ENCODE measurements at places on chromosomes 6 and 20. TPM values are rescaled to one million over a fixed set of nuclear protein-coding genes. Genes with fewer than 3 reads are reported as not detected.

DNA sequence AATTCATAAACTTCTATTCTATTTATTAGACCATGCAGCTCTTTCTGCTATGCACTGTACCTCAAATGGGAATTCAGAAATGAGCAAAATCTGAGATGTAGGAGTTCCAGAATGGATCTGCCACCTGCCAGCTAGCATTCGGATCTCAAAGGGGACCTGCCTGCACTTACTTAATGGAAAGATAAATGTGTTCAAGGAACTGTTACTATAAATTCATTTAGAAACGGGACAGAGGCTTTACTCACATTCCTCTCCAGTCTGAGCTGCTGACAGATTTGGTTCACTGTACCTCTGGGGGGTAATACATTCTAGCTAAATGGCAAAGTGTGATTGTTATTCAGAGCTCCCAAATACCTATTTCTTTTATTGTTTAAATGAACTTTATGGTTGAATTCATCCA lies 384.1 kb downstream of the GRIK2 start:
- DNase-seq: no peak

GRCh38 chr6:14885498-14885897 lies 360.4 kb upstream of the JARID2 start:
- no peak for DNase-seq

DNA sequence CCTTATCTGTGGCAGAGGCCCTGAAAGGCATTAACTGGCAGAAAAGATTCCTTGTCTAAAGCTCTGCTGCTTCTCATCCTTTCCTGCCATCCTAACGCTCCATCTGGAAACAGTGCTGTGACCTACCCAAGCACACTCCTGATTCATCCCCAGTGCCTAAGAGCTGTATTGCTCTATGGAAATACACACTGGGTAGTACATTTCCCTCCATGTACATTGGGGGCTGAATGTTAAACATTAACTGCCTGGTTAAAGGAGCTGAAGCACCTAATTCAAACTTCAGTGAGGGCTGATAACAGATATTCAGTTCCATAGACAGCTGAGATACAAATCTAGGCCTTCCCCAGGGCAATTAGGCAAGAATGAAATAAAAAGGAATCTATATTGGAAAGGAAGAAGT lies 36.7 kb upstream of the GMPR start:
- no peak for DNase-seq

Gene RHAG
- total RNA-seq: not detected

- no peak for DNase-seq
These were observed 220.7 kb upstream of the DEFB112 start for GRCh38 chr6:50270415-50270814.

Gene MAN1A1
- 12.9 TPM for total RNA-seq

Gene FAM120B
- total RNA-seq: 28.2 TPM

DNA sequence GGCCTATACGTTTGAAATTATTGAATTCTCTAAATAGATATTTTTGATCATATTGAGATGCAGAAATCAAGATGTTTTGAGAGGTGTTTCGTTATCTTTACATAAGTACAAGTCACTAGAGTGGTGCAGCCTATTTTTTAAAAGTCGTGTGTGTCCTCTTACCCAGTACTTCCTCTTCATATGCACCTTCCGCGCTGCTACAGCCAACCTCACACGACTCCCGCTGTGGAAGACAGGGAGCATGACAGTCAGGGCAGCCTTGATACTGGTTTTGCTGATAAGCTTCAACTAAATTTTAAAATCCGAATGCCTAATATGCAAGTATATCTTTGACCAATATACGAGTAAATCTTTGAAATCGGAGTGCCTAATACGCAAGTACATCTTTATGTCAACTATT lies 16.3 kb downstream of the ROS1 start:
- no peak for DNase-seq

DNA sequence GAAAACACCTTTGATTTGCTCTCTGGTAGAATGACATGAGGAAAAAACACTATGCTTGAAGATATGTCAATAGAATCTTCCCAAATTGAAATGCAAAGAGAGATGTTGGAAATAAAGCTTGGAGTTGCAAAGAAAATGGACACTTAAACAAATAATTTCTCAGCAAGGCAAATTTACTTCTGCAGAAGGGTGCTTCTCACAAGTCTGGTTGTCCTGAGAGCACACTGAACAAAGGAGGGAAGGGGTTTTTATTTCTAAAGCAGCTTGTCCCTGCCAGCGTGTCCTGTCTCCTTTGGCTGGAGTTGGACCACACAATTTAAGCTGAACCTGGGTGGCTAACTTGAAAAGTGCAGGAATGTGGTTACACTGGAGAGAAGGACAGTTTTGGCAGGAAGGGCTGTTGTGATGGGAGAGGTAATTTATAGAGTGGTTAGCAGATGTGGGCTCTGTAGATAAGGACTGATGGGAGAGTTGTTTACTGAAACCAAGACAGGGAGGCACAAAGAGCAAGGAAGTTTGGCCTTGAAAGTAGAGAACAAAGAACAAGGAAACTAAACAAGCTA lies 454.6 kb upstream of the EYS start:
- no peak for DNase-seq

Gene SNRPB
- total RNA-seq: 323 TPM

DNA sequence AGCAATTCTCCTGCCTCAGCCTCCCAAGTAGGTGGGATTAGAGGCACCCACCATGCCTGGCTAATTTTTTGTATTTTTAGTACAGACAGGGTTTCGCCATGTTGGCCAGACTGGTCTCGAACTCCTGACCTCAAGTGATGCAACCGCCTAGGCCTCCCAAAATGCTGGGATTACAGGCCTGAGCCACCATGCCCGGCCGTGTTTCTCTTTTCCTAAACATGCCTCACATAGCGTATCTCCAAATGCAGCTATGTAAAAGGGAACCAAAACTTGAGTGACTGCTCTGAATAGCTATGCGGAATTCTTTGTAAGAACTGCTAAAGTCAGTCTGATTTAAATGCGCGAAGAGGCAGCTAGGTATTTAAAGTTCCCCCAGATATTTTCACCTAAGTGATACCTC lies 20.5 kb downstream of the BPIFA2 start:
- DNase-seq: no peak

GRCh38 chr6:897528-898207 lies 204.7 kb upstream of the EXOC2 start:
- no peak for DNase-seq

DNA sequence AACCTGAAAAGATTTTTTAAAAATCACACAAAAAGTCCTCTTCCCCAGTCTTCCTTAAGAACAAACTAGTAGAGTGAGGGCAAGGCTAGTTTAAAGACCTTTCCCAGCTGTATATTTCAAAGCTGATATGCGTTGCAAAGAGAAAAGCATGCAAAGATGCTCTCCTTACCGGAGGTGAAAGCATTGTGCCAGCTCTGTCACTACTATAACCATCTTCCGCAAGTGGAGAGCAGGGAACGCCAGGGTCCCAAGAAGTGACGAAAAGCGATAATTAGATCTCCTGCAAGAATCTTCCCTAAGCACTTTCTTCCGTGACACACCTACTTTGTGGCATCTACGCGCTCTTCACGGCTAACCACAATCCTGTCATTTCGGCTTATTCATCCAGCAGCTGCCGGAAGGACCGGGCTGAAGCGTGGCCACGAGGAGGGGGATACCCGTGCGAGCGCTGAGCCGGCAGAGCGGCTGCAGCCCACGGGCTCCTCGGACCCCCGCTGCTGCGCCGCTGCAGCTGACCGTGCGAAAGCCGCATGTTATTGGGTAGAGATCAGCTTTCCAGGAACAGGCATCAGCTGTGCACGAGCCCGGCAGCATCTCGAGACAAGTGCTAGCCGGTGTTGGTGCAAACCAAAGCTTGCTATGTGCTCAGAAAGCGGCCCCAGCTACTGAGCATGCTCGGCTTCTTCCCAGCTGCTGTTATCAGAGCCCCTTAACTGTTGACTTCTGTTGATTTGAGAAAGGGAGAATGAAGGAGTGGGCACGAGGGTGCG lies 57.2 kb upstream of the ARHGAP18 start:
- peak; percentile 57 for DNase-seq

DNA sequence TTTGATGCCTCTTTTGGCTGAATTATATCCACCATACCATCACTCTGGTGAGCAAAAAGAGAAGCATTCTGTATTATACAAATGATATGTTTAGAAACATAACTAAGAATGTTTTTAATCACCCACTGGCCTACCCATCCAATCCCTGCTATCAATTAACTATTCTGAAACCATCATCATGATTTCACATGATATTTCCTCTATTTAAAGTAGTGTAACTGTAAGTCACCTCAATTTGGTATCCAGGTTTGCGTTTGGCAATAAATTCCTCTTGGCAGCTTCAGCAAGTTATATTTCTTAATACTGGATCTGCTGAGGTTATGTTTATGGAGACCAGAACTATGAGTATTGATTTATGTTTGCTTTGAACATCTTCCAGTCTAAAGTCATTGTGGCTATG lies 332.1 kb downstream of the UTRN start:
- DNase-seq: no peak

Gene OPRM1
- total RNA-seq: not detected

Gene CFAP61
- total RNA-seq: not detected

Gene ARMH2
- total RNA-seq: not detected

- DNase-seq: no peak
These were observed 239.5 kb downstream of the SLC24A3 start for GRCh38 chr20:19451923-19452295.

GRCh38 chr6:55255113-55255512 lies 72.2 kb upstream of the GFRAL start:
- DNase-seq: no peak

DNA sequence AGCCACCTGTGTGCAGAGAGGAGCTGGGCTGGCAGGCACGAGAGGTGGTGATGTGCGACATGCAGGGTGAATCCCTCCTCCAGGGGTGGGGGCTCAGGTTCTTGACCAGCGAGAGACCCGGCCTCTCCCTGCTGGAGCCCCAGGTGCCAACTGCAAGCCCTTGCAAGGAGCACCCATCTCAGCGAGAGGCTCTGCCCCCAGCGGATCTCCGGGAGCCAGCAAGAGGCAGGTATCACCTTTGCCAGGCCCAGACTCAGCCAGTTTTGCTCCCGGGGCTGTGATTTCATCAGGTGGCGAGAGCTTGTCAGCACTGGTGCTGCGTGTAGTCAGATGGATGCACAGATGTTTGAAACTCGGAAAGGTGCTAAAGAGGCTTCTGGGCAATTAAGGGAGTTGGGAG lies 87.7 kb downstream of the TFAP2C start:
- DNase-seq: no peak

Gene ZNF334
- 1.6 TPM for total RNA-seq

DNA sequence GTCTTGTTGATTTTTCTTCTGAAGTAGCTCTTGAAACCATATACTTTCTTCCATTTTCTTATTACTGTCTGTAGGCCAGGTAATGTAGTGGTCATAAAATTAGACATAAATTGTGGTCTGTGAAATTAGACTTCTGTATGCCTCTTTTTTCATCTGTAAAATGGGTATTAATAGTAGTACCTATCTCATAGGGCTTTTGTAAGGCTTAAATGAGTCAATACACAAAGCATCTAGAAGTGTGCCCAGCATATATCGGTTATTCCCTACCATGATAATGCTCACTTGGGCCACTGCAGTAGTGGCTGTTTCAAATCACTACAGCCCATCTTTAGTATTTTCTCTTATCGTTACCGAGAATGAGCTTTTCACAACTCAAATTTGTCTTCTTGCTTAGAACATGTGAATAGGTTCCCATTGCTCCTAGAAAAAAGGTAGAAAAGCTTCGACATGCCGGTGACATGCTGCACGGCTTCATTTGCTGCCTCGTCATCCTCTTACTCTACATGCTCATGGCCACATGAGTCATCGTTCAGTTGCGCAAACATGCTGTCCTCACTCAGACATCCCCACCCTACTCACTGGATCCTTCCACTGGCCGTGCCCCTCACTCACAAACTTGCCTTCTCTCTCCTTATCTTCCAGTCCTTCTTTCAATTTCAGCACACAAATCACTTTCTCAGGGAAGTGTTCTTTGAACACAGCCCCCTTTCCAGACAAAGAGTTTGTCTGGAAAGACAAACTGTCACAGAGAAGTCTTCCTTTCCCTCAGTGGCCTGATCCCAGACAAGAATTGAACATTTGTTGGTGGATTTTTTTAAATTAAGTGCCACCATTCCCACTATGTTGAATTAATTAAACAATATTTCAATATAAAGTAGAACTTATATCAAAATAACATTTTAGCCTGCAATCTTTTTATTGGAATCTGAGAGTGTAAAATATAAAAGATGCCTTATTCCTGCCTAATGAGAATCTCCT lies 32.2 kb upstream of the ERVFRD-1 start:
- DNase-seq: no peak

- peak; percentile 69 for DNase-seq
These were observed 42.9 kb upstream of the MAP7 start for GRCh38 chr6:136592930-136593673.

DNA sequence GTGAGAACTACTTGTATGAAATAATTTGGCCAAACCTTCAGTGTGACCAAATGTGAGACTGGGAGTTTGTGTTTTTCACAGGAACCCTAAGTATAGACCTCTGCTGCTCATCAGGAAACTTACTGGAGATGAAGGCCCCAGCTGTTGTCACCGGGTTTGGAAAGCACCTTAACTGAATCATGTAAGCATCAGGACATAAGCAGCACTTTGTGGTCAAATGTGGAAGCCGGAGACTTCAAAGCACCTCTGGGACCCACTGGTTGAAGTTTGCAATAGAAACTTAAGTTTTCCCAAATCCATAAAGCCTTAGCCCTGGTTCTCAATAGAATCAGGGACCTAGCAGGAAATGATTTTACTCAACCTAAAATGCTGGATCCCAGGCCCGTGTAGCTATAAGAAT lies 14.3 kb downstream of the TTPAL start:
- no peak for DNase-seq

GRCh38 chr6:41426438-41426851 lies 91.0 kb downstream of the NCR2 start:
- no peak for DNase-seq

DNA sequence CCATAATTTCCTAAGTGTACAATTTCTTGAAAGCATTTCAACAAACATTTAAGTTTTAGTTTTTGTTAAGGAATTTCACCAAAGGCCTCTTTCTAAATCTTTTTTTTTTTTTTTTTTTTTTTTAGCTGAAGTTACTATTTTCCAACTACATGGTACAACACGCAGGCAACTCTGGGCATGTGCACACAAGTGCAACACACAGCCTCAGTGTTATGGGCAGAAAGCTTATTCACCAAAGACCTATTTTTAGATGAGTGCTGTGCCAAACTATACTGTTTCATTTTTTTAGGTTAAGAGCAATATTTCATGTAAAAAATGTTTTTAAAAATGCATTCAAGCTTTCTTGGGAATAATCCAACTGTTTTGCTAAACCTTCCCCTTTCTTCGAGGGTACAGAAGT lies 42.0 kb upstream of the MAP3K4 start:
- DNase-seq: no peak

Gene KCNS1
- total RNA-seq: 0.23 TPM

DNA sequence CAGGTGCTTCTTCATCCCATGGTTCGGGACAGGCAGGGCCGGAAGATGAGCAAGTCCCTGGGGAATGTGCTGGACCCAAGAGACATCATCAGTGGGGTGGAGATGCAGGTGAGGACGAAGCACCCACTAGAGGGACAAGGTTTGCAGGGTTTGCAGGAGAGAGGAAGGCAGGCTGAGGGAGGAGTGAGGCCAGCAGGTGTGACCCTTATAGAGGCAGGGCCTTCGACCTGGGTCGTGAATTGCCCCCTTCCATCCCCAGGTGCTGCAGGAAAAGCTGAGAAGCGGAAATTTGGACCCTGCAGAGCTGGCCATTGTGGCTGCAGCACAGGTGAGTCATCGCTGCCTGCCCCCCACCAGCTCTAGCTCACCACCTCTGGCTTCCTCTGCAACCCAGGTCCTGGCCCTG lies 8.4 kb downstream of the VARS2 start:
- no peak for DNase-seq

Measured in endothelial cell of umbilical vein (primary cell).